Stimulated activated CD8-positive, alpha-beta memory T cell treated with anti-CD3 and anti-CD28 coated beads, Interleukin-4, amount 100 ng/mL, for 48 hours (primary cell): ENCODE measurements at places on chromosomes 12 and 14.

DNA sequence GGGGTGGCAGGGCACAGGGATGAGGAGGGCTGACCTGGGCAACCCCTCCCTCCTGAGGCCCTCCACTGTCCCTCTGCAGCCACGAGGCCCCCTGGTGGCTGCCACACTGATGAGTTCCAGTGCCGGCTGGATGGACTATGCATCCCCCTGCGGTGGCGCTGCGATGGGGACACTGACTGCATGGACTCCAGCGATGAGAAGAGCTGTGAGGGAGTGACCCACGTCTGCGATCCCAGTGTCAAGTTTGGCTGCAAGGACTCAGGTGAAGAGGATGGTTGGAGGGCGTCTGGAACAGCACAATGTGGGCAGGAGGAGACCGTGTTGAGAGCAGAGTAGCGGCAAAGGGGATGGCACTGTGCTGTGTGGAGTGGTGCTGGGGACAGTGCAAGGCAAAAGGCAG lies 25.7 kb upstream of the LRP1-AS start:
- peak; percentile 50 for DNase-seq

DNA sequence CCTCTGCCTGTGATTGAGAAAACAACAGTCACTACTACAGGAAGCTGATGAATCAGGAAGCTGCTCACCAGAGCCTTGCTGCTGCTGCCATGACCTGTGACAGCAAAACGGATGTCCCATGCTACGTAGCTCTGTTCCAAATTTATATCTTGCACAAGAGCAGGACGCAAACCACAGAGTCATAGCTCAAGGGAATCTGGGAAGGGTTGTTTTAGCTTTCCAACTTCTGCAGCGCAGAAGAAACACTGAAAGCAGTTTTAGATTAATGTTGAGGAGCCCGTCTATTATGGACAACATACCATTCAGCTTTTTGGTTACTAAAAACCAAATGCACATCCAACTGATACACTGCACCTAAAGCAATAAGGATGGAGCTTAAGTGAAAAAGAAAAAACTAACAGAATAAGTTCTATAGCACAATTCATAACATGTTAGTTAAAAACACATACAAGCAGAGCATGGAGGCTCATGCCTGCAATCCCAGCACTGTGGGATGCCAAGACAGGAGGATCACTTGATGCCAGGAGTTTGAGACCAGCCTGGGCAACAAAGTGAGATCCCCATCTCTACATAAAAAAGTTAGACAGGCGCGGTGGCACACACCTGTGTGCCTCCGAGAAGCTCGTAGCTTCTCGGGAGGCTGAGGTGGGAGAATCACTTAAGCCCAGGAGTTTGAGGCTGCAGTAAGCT lies 1.7 kb upstream of the ANKRD33 start:
- DNase-seq, result peak; percentile 45

GRCh38 chr12:92544322-92544721 lies 158.5 kb upstream of the PLEKHG7 start:
- no peak for DNase-seq

DNA sequence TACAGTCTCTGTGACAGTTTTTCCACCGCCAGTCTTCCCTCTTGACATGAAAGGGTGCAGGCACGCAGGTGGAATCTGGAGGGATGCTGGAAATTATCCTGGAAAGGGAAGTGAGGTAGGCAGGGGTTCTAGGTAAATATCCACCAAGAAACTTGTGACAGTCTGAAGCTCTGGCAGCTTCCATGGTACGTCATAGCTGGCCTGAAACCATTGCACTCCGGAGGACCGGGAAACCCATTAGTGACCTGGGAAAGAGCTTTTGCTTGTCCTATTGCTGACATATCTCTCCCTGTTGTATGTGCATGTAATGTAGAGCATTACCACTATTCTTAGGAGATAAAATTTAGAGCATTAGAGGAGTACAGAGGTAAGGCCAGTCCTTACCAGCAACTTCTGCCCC lies 275.9 kb downstream of the EGLN3 start:
- DNase-seq, result no peak

DNA sequence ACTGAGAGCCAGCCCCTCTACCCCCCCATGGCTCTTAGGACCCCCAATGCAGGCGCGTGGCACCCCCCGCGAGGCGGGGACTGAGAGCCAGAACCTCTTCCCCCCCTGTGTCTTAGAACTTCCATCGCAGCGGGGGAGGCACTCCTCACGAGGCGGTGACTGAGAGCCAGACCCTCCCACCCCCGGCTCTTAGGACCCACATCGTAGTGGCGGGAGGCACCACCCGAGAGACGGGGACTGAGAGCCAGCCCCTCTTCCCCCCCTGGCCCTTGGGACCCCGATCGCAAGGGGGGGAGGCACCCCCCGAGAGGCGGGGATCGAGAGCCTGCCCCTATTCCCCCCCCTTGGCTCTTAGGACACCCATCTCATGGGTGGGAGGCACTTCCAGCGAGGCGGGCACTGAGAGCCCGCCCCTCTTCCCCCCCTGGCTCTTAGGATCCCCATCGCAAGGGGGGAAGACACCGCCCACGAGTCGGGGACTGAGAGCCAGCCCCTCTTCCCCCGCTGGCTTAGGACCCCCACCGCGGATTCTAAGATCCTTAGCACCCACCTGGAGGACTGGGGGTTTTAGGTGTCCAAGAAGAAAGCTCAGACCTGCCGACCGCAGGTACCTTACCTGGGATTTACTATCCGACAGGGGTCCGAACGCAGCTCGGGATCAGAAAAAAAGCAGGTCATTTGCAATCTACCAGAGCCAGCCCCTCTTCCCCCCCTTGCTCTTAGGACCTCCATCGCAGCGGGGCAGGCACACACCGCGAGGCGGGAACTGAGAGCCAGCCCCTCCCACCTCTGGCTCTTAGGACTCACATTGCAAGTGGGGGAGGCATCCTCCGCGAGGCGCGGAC lies 44.9 kb downstream of the DDX11 start:
- peak; percentile 55 for DNase-seq
